ENCODE measurements at places on chromosomes 5 and 9.
A peak's percentile ranks its signal among the peaks of the same experiment; 100 is the strongest.

DNA sequence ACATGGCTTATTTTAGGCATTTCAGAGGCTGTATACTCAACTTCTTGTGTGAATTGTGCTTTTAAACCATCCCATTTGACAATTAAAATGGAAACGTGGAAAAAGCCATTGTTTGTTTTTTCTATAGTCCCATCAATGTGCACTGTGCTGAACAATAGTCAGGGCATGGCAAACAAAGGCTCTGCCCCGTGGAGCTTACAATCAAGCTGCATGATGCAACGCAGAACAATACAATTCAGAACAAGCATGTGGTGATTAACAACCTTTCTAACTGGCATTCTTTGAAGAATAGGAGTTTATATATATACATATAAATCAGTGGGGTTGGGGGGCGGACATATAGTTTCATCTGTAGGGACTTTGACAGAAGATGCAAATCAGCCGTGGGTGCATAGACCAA, 2125.4 kb upstream of the WWC1 start:
- DNase-seq, result no peak

DNA sequence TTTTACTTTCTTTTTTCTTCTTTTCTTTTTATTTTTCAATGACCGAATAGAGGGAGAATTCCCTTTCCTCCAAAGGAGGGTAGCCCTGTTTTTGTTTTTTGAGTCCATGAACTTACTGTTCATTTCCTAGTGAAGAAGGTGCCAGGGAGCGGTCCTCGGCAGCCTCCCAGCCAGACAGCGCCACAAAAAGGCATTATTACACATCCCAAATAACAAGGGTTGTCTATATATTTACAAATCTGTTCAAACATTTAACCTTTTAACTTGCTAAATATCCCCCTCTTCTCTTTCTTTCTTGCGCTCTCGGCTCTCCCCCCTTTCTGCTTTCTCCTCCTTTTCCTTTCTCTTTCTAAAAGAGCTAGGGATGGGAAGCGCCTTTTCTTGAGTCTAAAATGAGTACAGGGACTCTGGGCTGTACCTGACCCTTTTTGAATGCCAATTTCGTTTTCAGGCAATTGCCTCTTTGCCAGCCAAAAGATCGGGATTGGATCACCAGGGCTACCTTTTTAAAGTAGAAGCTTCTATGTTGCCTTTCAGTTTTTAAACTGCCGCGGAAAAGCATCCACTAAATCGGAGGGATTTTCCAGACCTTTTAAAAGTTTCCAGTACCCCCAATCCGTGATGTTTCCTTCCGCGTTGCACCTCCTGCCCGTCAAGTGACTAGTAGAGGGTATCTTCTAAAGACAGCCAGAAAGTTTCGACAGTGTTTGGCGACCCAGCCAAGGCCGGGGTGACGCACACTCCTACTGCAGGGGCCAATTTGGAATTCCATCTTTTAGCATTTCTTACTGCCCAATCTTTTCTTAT, 125.6 kb downstream of the TMEM161B start:
- no peak for DNase-seq

GRCh38 chr5:109041317-109041716, 293.6 kb downstream of the FER start:
- DNase-seq, result no peak

- DNase-seq, result no peak
These were observed 845.9 kb downstream of the CDH9 start for GRCh38 chr5:26192486-26192885.

DNA sequence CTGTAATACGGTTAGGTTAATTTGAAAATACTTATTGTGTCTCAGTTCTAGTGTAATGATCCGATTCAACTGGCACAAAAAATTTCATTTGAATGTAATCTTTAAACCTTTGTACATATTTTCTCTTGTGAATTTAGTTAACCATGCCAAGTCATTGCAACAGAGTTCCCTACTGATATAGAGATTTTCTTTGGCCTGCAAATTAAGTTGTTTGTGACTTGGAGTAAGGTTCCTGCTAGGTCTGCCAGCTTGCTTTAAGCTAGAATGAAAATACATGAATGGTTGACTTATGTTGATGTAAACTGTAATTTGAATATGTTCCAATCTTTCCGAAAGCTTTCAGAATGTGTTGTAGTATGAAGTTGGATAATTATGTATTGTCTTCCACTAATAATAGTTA, 1004.1 kb upstream of the EDIL3 start:
- no peak for DNase-seq

DNA sequence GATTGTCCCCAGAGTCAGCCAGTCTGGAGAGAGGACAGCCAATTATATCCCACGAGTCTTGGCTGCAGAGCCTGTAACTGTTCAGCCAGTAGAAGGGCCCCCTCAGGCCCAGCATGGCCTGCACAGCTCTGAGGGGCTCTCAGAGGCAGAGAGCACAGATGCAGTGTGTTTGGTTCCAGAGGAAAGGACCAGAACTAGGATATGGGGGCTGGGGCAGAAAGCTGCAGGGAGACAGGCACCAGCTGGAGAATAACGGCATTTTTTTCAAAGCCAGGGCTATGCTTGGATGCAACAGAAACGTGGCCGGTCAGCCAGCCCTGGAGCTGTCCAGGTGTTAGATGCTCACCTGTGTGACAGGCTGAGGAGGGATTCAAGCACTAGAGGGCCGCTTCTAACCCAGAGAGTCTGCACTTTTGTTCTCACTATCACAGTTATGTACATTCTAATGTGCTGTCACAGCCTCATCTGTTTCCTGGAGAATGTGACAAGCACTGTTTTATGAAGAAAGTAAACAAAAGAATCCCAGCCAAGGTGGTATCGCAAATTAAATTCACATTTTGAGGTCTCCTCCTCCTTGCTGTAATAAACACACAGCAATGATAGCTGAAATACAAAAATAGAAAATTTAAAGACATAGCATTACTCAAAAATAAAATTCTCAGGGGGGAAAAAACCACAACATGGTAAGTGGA, 96.5 kb downstream of the GABBR2 start:
- no peak for DNase-seq

DNA sequence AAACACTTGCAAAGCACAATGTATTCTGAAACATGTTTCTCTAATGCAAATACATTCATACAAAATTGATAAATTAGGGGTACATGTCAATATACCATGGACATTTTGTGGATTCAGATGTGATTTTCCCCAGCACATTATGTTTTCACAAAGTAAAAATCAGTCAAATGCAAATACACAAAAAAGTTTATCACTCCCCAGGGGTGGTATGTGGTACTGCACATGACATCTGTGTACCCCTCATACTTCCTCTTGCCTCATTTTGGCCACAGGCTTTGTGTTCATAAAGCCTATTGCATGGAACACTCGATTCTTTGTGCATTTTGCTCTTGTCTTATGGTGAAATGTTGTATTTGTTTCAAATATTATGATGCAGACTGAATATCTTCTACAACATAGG, 116.8 kb upstream of the PDE4D start:
- no peak for DNase-seq

- peak; percentile 58 for DNase-seq
These were observed 2.7 kb downstream of the LARP1 start for GRCh38 chr5:154757814-154758406.

- no peak for DNase-seq
These were observed 68.4 kb downstream of the GAPVD1 start for GRCh38 chr9:125329978-125330377.

DNA sequence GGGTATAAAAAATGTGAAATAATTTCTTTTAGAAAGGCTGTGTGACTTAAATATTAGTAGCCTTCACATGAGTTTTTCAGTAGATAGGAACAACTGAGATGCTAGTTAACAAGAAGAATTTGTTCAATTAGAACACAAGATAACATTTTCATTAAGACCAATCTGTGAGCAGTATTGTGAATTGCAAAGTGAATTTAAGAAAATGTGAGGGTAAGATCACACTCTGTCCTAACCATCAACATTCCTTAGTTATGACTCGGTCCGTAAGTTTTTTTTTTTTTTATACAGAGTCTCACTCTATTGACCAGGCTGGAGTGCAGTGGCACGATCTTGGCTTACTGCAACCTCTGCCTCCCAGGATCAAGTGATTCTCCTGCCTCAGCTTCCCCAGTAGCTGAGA, 180.2 kb upstream of the EGFLAM start:
- DNase-seq, result no peak

- no peak for DNase-seq
These were observed 73.1 kb downstream of the RGMB start for GRCh38 chr5:98846520-98846919.

DNA sequence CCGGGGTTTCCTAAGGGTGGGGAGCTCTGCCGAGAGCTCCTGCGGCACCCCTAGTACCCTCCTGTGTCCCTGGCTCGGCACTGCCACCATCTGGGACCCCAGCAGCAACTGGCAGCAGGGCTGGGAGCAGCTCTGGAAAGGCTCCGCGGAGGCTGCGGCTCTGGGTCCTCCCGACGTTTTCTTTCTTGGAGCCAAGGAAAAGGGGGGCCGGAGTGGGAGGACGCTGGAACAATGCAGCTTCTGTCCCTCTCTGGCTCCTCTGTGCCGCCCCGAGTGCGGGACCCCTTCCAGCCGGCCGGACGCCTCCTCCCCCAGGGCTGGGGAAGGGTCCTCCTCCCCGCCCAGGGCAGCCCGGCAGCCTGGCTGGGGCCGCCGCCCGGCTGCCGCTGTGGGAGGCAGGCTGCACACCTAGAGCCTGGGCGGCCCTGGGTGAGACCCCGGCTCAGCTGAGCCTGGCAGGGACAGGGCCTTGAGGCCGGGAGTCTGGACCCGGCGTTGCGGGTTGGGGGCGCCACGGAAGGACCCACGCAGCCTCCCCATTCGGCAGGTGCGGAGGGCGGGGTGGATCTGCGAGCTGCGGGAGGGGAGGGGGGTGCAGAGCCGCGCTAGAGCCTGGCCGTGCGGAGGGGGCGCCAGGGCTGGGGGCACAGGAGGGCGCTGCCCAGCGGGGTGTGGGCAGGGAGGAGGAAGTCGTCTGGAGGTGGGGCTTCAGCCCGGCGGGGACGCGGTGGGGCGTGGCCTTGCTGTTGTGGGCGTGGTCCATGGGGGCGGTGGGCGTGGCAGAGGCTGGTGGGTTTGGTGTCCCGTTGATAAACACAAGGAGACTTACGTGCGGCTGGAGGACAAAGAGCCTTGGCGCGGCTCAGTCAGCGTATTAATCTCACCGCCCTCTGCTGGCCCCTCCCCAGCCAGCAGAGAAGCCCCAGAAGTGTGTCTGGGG, 15.1 kb downstream of the GPSM1 start:
- DNase-seq, result peak; percentile 33

- DNase-seq, result no peak
These were observed 16.8 kb upstream of the PCSK5 start for GRCh38 chr9:75873712-75874111.

- no peak for DNase-seq
These were observed 227.3 kb upstream of the TBCA start for GRCh38 chr5:78003450-78003849.

- no peak for DNase-seq
These were observed 239.6 kb downstream of the MAN2A1 start for GRCh38 chr5:109929376-109929775.

- DNase-seq, result no peak
These were observed at the start of gene RANBP17 for GRCh38 chr5:170861917-170862766. Gene RANBP17 (plus strand): TSS chr5:170862018.

DNA sequence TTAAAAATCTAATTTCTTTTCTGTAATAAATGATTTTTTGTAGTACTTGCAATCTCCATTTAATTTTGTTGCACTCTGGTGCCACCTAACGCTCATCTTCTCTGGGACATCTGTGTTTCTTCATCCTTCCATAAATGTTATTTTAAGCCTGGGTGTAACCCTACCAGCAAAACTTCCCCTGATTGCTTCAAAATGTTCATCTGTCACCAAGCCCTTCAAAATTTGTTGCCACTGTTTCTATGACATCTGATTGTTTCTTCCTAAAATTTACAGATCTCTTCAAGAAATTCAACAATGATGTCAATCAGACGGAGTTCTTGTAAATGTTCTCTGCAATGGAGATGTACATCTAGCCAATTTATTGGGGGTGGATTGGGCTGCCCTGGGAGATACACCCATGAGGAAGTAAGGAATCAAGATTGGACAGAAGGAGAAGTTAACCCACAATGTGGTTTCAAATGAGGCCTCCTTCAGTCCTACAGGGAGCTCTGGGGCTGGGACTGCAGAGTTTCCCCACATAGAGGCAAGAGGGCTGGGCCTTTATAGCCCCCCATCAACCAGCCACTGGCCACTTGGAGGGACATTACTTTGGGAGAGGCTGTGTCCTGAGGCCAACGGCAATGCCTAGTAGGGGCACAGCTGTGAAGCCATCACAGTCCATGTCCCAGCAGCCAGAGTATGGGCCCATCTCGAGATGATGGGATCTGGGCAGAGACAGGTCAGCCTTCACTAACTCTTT, 23.3 kb downstream of the MCTP1 start:
- no peak for DNase-seq

DNA sequence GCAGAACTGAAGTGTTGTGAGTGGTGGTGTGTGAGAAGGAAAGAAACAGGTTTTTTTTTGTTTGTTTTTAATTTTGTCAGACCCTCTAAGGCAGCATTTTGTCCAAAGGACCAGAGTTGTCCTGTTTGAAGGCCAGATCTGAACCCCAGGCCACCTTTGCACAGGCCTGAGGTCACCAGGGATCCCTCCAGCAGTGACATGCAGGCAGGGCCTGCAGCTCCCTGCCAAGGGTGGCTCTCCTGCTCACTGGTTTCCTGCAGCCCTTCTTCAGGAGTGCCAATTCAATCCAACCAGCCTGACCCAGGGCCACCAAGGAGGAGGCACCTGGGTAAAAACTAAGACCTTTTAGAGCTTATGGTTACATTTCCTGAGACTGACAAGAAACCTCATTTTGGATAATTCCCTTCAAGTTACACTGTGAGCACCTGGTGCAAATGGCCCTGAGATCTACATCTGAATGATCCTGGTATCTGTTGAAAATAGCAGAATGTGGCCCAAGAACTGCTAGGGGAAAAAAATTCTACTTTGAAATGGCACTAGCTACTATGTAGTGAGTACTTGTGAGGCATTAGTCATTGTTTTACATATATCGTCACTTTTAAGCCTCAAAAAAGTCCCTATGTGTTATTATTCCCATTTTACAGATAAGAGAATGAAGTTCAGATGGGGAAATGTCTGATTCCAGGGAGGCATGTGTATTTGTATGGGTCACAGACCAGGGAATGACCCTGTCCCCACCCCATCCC, 33.5 kb upstream of the SMU1 start:
- DNase-seq, result no peak

DNA sequence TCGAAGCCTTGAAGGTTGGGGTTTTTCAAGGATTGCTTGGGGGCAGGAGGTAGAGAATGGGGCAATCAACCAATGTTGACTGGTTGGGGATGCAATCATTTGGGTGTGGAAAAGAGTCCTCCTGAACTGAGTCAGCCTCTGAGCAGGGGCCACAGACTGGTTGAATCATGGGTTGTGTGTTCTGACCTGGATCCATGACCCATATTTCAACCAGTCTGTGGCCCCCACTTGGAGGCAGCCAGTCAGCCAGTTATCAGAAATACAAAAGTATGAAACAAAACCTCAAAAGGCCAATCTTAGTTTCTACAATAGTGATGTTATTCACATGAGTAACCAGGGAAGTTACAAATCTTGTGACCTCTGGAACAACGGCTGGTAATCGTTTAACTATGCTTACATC, 81.4 kb upstream of the RANBP6 start:
- DNase-seq, result no peak

GRCh38 chr9:116493183-116493860, 193.8 kb upstream of the TRIM32 start:
- no peak for DNase-seq

- DNase-seq, result no peak
These were observed 308.1 kb downstream of the CTNND2 start for GRCh38 chr5:11596185-11596584.

GRCh38 chr9:105355781-105356180, 92.1 kb upstream of the FSD1L start:
- DNase-seq, result no peak

Measured in activated CD8-positive, alpha-beta memory T cell treated with anti-CD3 and anti-CD28 coated beads for 4 hours (primary cell).